Naive thymus-derived CD4-positive, alpha-beta T cell (primary cell): ENCODE measurements at places on chromosomes 3 and 15.
A peak's percentile ranks its signal among the peaks of the same experiment; 100 is the strongest.

DNA sequence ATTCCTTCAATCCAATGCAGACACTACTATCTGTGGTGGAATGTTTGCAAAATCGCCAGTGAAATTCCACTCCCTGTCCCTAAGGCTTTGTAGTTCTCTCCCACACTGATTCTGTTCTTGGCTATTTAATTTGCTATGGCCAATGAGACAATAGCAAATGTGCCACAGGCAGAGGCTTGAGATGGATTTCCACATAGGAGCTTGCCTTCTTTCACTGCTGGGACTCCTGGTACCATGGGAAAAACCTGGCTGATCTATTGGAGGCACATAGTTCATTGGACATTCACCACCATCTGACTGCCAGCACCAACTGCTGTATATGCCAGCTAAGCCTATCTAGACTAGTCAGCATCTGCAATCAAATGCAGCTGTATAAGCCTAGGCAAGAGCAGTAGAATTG is 103.8 kb downstream of the NR1D2 start:
- H3K4me3 ChIP-seq, result no peak overlapping the region
- no peaks in the 10 kb centered on the region for H3K36me3 ChIP-seq

GRCh38 chr3:98188545-98188944 is 22.0 kb downstream of the OR5H15 start:
- H3K4me1 ChIP-seq, result no peaks in the 10 kb centered on the region
- peak; percentile 10 for DNase-seq
- no peak overlapping the region for H3K4me3 ChIP-seq
- no peaks in the 10 kb centered on the region for H3K36me3 ChIP-seq
- no peak overlapping the region for H3K27ac ChIP-seq

- H3K36me3 ChIP-seq, result no peaks in the 10 kb centered on the region
- no peak overlapping the region for H3K4me3 ChIP-seq
- DNase-seq, result no peak
- no peaks in the 10 kb centered on the region for H3K4me1 ChIP-seq
- H3K27ac ChIP-seq, result no peak overlapping the region
Measured at GRCh38 chr3:142622405-142622804, 26.2 kb downstream of the PLS1 start.

GRCh38 chr3:76715426-76715825 is 324.5 kb upstream of the ROBO2 start:
- H3K4me1 ChIP-seq, result no peaks in the 10 kb centered on the region
- H3K36me3 ChIP-seq, result no peaks in the 10 kb centered on the region
- H3K4me3 ChIP-seq, result no peak overlapping the region
- H3K27me3 ChIP-seq, result no peaks in the 10 kb centered on the region
